ENCODE measurements at places on chromosomes 12 and 14.
A peak's percentile ranks its signal among the peaks of the same experiment; 100 is the strongest.

- no peak for ATAC-seq
Measured at GRCh38 chr12:124837958-124838803, 25.5 kb downstream of the SCARB1 start.

DNA sequence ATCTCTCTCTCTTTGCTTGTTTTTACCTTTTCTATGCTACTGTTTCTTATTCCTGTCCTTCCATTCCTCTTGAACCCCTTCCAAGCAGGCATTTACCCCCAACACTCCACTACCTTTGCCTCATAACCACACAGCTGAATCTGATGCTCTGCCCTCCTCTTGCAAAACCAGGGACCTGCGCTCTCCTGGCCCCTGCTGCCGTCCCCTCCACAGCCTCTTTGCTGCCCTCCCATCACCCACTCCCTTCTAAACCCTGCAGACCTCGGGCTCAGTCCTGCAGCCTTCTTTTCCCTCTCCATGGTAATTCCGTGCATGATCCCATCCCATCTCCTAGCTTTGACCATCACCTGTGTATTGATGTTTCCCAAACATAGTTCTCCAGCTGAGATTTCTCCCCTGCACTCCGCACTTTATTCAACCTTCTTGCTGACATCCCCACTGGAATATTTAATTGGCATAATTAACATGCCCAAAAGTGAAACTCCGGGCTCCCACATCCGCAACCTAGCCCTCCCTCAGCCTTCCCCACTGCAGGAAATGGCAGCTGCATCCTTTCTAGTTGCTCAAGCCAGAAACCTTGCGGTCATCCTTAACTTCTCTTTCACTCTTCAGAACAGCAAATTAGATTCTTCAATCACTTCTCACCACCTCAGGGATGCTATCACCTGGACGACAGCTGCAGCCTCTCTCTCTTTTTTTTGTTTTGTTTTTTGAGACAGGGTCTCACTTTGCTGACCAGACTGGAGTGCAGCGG is 16.0 kb downstream of the FIGNL2 start:
- ATAC-seq, result no peak

DNA sequence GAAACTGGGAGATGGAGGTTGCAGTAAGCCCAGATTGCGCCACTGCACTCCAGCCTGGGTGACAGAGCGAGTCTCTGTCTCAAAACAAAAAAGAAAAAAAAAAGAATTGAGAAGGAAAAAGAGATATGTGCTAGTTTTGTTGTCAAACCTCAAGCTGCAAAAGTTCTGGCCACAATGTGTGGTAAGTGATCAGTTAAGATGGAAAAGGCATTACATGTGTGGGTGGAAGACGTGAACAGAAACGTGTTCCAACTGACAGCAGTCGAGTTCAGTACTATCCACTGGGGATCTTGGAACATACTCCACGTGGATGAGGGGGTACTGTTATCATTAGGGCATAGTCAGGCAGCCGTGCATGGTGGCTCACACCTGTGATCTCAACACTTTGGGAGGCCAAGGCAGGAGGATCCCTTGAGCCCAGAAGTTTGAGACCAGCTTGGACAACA is 17.3 kb downstream of the GPR68 start:
- no peak for ATAC-seq

GRCh38 chr12:108151533-108152169 is 22.6 kb downstream of the WSCD2 start:
- ATAC-seq, result no peak

- no peak for ATAC-seq
Measured at GRCh38 chr14:32710731-32711680, 227.7 kb upstream of the NPAS3 start.

DNA sequence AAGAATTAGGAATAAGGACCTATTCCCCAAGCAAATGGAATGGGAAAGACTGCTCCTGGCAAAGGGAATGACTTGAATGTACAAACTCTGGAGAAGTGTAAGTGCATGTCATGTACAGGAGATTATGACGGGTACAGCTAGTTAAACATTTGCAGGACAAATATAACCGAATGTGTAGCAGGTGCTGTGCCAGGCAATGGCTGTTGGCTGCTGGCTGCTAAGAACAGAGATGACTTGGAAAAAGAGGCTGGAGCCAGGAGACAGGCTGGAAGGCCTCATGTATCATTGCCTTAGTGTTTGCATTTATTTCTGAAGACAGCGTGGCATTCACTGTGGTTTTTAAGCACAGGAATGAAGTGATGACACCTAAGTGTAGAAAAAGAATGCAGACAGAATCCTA is 136.8 kb downstream of the TTC8 start:
- no peak for ATAC-seq

GRCh38 chr12:125129179-125129571 is 63.9 kb downstream of the AACS start:
- ATAC-seq, result no peak

- ATAC-seq, result no peak
Measured at GRCh38 chr12:56988207-56988739, 18.1 kb downstream of the ZBTB39 start.

- no peak for ATAC-seq
Measured at GRCh38 chr12:82695531-82695930, 8.8 kb downstream of the TMTC2 start.

DNA sequence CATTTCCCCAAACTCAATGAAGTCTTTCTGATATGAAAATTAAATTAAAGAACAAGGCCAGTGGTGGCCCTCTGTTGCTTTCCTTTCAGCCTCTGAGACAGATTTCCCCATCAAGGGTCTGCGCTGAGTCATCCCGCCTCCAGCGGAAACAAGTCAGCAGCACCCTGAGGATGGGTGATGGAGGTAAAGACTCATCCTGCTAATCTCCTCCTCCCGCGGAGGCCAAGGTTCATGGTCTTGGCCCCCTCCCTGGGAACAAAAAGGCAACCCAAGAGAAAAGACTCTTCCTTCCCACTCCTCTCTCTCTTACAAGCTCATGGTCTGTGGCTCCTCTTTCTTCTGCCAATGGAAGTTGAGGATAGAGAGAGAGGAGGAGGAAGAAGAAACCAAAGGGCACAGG is 9.0 kb upstream of the NUMB start:
- peak; percentile 52 for ATAC-seq

DNA sequence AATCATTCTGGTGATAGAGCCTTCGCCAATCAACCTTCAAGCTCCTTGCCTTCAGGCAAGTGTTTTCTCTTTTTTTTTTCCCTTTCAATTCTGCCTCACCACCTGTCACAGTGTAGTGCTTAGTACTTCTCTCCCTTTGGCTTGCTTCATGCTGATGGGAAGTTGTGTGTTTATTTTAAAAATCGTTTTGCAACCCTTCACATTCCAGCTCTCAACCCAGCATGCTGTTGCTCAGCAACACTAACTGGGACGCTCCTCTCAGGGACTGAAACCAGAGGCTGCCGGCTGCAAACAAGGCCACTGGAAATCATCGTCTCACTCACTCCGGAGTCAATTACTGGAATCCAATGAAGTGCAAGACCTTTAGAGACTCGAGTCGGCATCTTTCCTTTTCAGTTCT is 342.7 kb downstream of the PRKD1 start:
- no peak for ATAC-seq

DNA sequence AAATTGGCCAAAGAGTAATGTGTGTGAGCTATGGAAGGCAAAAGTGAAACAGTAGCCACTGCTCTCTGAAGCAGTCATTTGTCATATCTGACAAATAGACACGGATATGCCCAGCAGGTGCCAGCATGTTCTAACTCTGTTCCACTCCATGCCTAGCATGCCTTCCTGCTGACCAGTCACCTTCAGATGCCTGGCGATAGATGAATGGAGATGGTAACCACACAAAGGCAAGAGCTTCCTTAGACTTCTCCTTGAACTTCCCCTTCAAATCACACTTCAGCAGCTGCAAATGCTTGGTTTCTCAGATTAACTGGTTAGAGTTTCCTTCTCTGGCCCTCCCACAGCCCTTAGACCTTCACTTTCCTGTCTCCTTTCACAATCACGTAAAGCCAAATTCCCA is 429.9 kb downstream of the DAD1 start:
- ATAC-seq, result no peak

GRCh38 chr12:75628916-75629315 is 117.5 kb upstream of the KRR1 start:
- no peak for ATAC-seq

- ATAC-seq, result no peak
Measured at GRCh38 chr14:75311356-75311755, 32.7 kb downstream of the FOS start.

GRCh38 chr14:60343571-60344071 is 94.6 kb downstream of the PPM1A start:
- no peak for ATAC-seq

- ATAC-seq, result no peak
Measured at GRCh38 chr12:105804591-105805265, 334.0 kb downstream of the NUAK1 start.

- ATAC-seq, result no peak
Measured at GRCh38 chr12:15323480-15323879, 1.2 kb downstream of the PTPRO start.

GRCh38 chr14:99612738-99613330 is 8.8 kb upstream of the CCDC85C start:
- no peak for ATAC-seq

DNA sequence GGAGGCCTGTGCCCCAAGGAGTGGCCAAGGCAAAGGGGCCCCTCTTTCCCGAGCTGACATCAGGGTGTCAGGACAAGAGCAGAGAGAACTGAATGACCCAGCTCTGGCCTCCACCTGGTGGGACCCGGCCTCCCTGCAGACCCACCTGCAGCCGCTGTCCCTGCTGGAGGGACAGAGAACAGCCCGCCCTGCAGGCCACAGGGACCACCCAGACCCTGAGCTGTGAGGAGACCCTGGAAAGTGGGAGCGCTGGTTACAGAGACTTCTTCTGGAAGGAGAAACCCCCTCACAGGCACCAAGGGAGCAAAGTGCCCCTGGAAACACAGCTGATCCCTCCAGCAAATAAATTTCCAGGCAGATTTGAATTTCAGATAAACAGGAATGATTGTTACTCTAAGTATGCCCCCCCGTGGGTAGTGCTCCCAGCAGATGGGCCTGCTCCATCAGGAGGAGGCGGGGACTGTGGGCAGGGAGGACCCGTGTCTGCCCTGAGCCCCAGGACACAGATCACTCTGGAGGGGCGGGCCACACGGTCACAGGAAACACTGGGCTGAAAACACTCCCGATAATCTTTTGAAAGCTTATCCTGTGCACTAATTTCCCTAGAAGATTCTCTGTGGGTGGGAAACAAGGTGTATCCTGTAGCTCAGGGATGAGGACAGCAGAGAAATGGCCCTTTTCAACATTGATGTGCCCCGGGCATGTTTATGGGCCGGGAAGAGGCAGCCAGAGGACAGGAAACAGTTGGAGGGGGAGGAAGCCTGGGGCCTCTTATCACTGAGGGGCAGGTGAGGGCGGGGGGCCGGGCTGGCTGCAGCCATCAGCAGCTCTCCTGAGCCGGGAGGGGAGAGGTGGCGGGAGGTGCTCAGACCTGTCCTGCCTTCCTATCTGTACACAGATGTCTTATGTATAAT is 276.0 kb downstream of the ADGRD1 start:
- ATAC-seq, result no peak

DNA sequence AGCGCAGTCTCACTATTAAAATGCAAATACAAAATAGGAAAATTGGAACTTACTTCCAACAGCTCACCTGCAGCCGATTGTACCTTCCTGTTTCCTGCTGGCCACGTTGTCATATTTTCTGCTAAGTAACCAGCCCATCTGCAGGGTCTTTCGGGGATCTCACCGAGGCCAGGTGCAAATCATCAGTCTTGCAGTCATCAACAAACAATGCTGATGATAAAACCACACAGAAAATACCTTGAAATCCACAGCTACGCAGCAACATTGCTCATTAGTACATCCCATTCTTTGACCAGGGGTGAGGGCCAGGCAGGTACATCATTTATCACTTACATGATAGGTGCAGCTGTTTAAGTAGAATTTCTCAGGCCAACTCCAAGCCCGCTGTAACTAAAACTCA is 406.9 kb downstream of the TMEM121 start:
- no peak for ATAC-seq

GRCh38 chr12:6383572-6384498 is at the start of gene LTBR:
LTBR (plus strand) TSS chr12:6384162; CDS start chr12:6384359, 197 bp downstream.
- ATAC-seq, result peak; percentile 31

- ATAC-seq, result no peak
Measured at GRCh38 chr14:81222691-81223090, 1.9 kb upstream of the GTF2A1 start.

DNA sequence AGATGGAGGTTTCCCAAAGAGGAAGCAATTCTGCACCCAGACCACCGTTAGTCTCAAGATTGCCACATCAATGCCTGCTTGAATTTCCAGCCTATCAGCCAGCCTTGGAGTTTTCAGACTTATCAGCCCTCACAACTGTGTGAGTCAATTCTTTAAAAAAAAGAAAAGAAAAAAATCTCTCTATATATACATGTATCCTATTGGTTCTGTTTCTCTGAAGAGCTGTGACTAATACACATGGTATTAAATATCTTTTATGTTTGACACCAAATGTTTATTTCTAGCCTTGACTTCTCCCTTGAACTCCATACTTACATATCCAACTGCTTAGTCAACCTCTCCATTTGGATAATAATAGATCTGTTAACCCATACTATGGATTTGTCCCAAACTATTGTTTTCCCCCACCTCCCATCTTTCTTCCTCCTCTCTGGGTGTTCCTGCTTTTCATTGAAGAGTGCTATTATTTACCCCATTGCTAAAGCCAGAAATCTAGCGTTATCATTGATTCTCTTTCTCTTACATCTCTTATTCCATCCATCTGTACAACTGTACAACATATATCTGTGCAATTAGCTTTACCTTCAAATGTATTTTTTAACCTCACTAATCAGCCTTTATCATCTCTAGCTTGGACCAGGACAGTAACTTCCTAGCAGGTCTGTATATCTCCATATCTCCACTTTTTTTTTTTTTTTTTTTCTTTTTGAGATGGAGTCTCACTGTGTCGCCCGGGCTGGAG is 22.7 kb upstream of the EID3 start:
- ATAC-seq, result peak; percentile 86

GRCh38 chr12:7072035-7072434 is 11.5 kb downstream of the C1S start:
- ATAC-seq, result no peak

GRCh38 chr14:31510222-31510621 is 22.4 kb upstream of the GPR33 start:
- no peak for ATAC-seq

DNA sequence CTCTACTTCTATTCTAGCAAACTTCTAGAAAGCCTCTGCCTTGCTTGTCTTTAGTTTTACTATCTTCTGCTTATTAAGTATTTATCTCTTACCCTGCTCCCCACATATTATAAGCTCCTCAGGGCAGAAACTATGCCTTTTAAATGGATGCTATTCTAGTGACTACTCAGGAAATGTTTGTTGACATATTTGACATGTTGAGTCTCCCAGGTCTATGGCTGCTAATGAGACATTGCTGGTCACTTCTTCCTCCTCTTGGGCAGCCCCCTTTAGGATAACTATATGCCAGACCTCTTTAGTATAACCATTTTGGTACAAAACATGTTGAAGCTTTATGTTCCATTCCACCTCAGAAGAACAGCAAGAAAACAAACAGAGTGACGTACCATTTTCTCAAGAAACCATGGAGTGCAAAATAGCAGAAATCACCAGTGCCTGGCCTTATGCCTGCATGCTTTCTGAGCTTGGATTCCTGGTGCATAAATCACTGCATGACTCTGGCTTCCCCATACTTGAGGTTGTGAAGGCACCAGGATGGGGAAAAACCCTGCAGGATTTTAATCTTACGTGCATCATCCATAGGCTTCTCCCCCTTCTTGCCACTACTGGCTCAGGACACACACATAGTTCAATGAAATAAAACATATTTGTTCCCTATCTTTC is 202.6 kb downstream of the TMX1 start:
- no peak for ATAC-seq

Measured in activated CD4-positive, CD25-positive, alpha-beta regulatory T cell treated with anti-CD3 and anti-CD28 coated beads, Interleukin-2, amount 50 U/mL, for 24 hours (primary cell).